ENCODE measurements at places on chromosomes 2 and 18. TPM values are rescaled to one million over a fixed set of nuclear protein-coding genes. Genes with fewer than 3 reads are reported as not detected.

The INHBB gene
- total RNA-seq, result not detected

The RUFY4 gene
- total RNA-seq, result 0.44 TPM

The HOXD4 gene
- not detected for total RNA-seq

The TLX2 gene
- not detected for total RNA-seq
